ENCODE measurements at places on chromosomes 11 and 22.

DNA sequence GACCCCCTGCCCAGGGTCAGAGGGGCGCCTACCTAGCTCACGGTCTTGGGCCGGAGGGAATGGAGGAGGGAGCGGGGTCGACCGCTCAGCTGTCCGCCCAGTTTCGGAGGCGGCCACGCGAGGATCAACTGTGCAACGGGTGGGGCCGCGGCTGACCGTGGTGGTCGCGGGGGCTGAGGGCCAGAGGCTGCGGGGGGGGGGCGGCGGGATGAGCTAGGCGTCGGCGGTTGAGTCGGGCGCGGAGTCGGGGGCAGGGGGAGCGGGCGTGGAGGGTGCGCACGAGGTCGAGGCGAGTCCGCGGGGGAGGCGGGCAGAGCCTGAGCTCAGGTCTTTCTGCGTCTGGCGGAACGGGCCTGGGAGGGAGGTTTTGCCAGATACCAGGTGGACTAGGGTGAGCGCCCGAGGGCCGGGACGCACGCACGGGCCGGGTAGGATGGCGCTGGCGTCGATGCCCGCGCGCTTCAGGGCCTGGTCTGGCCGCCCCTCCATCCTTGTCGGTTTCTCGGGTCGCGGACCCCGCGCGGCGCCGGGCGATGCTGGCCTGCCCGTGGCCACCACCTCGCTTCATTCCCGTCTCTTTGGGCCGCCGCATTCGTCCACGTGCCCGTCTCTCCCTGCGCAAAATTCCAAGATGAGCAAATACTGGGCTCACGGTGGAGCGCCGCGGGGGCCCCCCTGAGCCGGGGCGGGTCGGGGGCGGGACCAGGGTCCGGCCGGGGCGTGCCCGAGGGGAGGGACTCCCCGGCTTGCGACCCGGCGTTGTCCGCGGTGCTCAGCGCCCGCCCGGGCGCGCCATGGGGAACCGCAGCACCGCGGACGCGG, at the start of gene DRD4:
Gene DRD4 (plus strand): TSS at position 759 of the 822 bp plus-strand sequence. CDS start 36 bp downstream, at position 795.
- no peak for DNase-seq

DNA sequence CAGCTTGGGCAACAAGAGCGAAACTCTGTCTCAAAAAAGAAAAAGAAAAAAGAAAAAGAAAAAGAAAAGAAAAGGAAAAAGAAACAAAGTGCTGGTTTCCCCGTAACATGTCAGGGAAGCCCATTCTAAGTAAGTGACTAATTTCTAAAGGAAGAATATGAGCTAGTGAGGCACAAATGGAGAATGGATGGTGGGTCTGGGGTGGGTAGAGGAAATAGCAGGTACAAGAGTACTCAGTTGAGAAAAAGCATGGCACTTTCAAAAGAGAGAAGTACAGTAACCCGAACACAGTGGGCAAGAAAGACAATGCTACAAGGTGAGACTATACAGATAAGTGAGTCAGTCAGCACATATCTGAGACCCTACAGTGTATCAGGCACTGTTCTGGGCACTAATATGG, 4.5 kb downstream of the MAJIN start:
- no peak for DNase-seq

DNA sequence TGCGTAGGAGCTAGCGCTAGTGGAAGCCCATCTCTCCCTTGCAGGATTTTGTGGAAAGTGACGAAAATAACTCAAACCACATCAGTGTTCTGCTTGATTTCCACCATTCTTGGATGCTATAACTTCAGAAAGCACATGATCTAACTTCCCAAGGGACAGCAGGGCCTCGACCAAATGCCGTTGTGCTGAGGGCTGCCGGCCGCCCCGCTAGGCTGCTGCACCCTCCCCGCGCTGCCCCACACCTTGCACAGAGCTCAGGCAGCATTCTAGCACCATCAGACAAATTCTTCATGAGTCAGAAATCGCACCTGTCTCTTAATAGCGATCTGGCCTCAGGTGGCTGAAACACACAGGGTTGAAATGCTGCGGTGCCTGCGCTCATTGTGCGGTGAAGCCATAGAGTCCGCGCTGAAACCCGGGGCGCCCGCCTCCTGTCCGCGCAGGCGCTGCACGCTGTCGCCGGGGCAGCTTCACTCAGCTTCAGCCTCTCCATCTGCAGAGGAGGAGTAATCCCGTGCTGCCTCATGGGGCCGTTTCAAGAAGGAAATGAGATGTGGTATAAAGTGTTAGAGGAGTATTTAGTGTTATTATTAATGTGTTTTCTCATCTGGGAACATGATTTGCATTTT, 59.2 kb upstream of the B3GAT1 start:
- DNase-seq: no peak

DNA sequence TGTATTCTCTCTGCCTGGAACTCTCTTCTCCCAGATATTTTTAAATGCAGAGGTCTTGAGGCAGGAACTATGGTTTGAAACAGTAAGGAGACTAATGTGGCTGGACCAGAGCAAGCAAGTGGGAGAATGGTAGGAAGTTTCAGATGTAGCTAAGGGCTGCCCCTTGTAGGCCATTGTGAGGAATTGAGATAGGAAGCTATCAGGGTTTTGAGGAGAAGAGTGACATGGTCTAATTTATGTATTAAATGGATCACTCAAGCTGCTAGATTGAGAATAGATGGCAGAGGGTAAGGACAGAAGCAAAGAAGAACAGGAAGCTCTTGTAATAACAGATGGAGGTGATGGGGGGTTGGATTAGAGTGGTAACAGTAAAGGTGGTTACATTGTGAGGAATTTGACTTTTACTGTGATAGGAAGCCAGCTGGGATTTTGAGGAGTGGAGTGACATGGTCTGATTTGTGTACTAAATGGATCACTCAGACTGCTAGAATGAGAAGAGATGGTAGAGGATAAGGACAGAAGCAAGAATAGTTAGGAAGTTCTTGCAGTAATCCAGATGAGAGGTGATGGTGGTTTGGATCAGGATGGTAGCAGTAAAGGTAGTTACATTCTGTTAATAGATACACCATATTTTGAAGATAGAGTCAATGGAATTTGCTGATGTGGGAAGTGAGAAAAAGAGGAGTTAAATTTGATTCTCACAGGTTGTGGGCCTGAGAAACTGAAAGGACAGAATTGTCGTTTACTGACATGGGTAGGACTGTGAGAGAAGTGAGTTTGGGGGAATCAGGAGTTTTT, 63.0 kb downstream of the HIPK3 start:
- DNase-seq: no peak

DNA sequence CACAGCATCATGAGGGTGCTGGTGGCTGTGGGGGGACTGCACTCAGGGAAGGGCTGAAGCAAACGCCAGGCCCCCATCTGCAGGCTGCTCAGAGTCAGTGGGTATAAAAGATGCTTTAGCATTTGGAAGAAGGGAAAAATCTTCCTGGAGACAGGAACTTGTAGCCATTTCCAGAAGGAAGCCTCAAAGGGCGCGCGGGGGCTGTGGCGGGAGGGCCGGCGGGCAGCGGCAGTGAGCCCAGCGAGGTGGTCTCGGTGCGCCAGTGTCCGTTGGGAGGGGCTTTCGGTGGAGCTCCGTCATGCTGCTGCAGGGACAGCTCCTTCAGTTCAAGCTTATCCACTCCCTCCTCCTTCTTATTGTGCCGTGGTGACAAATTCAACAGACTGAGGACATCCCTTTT, 63.0 kb upstream of the PITPNB start:
- no peak for DNase-seq

- DNase-seq: peak; percentile 56
These were observed 11.1 kb downstream of the PPP6R3 start for GRCh38 chr11:68471360-68472340.
